Stimulated activated CD8-positive, alpha-beta memory T cell treated with anti-CD3 and anti-CD28 coated beads, Interleukin-15, amount 100 ng/mL, for 24 hours (primary cell): ENCODE measurements at places on chromosomes 12 and 14.

GRCh38 chr12:23816394-23816851, 133.0 kb downstream of the SOX5 start:
- DNase-seq: no peak

DNA sequence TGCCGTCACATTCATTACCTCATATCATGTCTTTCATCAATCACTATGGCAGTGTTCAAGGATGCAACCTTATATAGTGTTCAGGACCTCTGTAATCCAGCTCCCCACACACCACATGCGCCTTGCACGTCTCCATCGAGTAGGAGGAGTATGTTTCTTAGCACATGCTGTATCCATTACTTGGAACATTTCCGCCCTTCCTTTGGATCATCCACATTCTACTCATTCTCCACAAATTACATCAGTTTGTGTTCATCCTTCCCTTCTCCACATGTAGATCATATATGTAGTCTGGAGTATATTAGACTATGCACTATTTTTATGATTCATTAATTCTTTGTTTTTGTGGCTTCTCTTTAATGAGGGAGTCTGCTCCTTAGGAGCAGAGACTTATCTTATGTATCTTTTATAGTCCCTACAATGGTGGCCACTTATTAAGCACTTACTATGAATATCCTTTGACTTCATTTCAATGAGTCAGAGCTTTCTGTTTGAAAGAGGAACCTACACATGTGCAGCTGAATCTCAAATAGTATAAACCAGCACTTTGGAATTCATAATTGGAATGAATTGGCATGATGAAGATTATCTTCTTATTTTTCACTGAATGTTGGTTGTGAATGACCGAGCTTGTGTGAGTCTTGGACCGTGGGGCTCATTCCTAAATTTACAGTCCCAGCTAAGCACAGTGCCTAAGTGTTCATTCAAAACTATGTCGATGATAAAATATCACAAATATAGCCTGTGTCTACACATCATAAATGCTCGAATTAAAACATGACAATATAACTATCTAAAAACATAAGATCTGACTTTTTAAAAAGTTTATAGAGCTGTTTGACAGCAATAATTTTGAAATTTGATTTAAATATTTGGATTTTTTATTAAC, 30.2 kb upstream of the NPAS3 start:
- DNase-seq: no peak

- no peak for DNase-seq
These were observed 31.9 kb downstream of the TSPAN8 start for GRCh38 chr12:71125949-71126348.

GRCh38 chr14:62216121-62216520, 453.9 kb downstream of the SNAPC1 start:
- DNase-seq: no peak

GRCh38 chr14:65035049-65035448, 48.4 kb downstream of the FNTB start:
- no peak for DNase-seq

DNA sequence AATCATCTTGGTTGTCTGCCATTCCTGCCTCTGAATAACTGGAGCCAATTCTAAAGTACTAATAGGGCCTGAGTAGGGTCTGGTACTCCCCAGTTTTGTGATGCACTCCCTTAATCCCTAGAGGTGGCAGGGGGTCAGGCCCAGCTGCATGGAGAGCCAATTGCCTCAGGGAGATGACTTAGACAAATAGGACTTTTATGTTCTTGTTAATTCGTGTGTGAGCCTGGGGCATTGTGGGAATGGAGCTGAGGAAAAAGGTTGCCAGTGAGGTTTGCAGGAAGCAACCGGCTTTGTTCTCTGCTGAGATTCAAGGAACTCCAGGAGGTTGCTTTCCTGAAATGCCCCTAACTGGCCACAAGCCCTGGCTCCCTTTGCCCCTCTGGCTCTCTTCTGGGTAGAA, 6.8 kb upstream of the DCD start:
- no peak for DNase-seq

- no peak for DNase-seq
These were observed 2.1 kb downstream of the IFI27L2 start for GRCh38 chr14:94127330-94127729.

DNA sequence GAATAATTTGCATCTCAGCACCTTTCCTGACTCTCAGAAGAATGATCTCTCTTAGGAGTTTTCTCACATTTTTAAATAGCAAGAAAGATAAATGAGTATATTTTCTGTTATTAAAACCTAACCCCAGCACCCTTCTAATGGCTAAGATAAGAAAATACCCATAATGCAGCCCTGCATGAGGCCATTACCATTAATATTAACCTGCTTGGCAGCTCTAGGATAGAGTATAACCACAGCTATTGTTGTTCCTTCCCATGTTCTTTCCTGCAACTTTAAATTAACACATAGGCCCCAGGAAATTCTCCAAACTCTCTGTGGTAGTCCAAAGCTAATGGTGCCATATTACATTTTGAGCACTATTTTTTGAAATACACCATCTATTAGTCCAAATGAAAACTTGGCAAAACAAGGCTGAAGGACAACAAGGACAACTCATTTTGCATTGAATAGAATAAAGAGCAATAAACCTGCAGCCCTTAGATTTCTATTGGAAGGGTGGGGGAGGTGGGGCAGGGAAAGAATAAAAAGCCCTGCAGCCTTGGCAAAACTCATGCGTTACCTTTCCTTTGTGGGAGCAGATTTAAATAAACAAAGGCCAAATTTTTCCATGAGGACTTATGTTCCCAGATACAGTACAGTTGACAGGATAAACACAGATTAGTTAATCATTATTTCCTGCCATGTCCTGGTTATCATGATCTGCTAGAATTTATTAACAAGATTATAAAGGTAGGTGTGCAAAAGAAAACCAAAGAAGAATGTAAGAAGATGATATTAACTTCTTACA, 46.9 kb downstream of the BTG1 start:
- no peak for DNase-seq

GRCh38 chr12:50018154-50018553, 7.1 kb downstream of the RACGAP1 start:
- no peak for DNase-seq

DNA sequence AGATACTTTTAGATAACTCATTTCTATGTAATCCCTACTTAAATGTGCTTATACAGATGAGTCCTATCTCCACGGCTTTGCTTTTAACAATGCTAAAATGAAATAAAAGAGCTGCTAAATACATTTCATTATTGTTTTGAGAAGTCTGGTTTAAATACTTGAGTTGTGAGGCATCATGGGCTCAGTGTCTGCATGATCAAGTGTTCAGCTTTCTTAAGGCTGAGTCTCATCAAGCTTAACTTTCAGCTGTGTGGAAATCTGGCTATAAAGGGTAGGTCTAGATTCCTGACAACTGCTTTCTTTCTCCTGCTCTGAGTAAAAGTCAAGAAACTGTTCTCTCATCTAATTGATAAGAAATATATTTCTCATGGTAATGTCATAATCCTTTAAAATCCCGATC, 235.4 kb downstream of the FSCB start:
- no peak for DNase-seq

DNA sequence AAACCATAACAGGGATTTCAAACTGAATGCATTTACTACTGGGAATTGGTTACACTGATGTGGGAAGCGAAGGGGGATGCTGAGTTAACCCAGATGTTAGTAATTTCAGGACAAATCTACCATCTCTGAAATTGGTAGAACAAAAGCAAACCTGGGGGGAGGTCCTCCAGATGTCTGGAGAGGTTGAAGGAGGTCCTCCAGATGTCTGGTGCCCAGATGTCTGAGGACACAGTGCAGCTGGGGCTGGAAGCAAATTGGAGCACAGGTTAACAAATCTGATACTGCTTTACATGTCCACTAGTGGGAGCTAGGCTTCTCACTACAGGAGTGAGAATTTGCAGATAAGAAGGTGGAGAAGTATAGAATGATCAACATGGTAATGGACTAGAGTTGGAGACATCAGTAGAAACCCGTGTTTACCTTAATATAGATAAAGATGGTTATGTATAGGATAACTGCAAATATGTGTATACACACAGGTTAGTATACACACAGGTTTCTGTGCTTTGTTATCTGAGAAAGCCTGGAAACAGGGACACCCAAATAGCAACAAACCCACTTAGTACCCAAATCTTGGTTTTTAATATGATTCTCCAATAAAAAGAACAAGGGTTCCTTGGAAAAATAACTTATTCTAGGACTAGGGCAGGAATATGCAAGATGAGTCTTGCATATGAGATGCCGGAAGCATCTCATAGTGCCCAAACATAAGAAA, 162.5 kb downstream of the C12orf50 start:
- DNase-seq: no peak

GRCh38 chr12:119180380-119181040, 1.8 kb downstream of the HSPB8 start:
- no peak for DNase-seq

- DNase-seq: no peak
These were observed 175.8 kb upstream of the PLXNC1 start for GRCh38 chr12:93972411-93973208.

GRCh38 chr14:91372671-91373495, 44.7 kb downstream of the CCDC88C start:
- no peak for DNase-seq

DNA sequence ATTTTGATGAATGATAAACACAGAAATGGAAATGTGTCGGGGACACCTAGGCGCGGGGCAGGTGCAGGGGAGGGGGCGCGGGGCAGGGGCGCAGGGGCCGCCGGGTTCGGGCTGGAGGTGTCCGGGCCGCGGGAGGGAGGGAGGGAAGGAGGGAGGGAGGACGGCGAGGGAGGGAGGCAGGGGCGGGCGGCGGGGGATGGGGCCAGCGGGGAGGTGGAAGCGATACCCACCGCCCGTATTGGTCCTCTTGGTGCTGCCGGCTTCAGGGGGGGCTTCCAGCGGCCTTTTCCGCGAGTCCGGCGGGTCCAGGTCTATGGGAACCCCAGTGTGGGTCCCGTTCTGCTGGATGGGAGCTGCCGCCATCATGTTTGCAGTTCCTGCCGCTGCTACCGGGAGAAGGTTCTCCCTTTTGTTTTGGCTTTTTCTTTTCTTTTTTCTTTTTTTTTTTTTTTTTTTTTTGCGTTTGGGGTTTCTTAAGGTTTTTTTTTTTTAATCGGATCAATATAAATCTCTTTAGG, 703 bp downstream of the NOVA1 start:
- no peak for DNase-seq

DNA sequence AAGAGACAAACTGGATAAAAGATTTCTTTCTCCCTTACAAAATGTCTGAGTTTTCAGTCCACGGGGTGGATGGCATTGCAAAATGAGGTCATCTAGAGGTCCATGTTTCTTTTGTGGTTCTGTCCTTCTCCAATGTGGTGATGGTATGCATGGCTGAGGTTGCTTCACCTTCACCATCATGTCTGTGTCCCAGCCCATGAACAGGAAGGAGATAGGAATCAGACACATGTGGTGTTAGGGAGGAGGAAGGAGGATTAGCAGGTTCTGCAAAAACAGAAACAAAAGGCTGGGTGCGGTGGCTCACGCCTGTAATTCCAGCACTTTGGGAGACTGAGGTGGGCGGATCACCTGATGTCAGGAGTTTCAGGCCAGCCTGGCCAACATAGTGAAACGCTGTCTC, 11.0 kb upstream of the AEBP2 start:
- no peak for DNase-seq

DNA sequence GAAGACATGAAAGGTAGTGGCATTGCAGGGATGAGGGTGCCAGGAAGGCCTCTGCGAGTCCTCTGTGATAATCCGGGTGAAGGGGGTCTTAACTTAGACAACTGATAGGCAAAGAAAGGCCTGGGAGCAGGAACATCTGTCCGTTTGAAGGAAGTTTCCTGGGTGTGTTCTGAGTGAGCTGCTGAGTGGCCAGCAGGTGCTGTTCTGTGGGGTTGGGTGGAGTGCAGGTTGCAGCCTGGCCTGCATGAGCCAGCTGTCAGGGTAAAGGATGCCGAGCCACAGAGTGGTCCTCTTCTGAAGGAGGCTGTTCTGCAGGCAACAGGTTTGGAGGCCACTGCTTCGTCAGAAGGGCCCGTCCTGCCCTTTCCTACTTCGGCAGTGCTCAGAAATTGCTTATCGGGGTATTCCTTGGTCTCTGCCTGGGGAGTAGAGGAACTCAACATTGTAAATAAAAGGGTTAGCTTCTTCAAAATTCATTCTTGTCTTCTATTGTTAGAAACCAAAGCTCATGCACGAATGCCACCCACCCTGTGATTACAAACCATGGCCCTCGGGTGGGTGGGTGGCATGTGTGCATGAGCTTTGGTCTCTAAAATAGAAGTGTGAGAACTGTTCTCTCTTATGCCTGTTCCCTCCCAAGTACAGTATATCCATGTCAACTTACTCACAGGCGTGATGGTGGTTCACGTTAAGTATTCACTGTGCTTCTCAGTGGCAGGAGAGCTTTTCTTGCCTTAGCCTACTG, 118.9 kb downstream of the CHST11 start:
- no peak for DNase-seq

DNA sequence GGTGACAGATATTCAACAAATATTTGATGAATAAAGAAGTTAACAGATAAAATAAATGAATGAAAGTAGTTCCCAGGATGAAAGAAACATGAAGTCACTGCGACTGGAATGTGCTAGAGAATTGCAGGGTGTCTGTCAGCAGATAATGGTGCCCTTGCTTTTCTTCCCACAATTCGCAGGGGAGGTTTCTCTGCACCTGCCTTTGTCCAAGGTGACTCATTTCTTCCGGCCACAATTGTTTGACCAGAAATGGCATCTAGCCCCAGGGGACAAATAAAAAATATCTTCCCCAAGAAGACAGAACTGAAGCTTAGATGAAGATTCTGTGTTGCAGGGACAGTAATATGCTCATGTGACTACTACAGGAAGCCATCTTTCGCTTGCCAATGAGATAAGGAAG, 316.1 kb upstream of the TBX3 start:
- DNase-seq: no peak

DNA sequence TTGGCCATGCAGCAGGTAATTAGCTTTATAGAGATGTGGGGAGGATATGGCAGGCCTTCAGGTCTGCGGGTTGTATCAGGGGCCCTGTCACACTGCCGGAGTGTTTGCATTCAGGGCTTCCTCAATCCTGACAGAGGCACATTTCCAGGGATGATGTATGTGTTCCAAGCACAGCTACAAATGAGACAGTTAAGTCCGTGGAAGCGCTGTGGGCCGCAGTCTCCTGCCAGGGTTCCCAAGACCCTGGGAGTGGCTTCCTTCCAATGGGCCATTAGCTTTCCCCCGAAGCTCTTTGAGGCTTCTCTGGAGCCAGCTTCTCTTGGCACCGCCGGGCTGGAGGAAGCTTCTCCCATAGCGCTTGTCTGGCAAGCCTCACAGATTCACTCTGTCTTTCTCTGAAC, 1524.7 kb upstream of the TMEM132C start:
- DNase-seq: no peak

GRCh38 chr14:103138301-103139131, 15.3 kb downstream of the TNFAIP2 start:
- no peak for DNase-seq

- no peak for DNase-seq
These were observed 141.2 kb downstream of the MED13L start for GRCh38 chr12:116136340-116136739.
